ENCODE measurements at places on chromosomes 2 and 18.

GRCh38 chr18:42155024-42155423 lies 200.0 kb downstream of the PIK3C3 start:
- no peak for DNase-seq

DNA sequence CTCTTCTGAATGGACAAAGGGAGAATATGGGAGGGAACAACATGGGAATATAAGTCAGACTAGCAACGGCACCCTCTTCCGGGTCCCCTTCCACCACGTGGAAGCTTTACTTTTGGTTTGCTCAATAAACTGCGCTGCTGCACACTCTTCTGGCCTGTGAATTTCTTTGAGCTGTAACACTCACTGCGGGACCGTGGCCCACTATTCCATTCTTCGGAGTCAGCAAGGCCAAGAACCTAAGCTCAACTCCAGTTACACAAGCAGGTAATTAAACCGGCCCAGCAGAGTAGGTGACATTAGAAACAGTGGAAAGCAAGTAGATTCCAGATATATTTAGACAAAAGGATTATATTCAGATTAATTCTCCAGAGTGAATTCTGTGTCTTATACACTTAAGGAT lies 697.4 kb upstream of the NXPH2 start:
- DNase-seq, result no peak

DNA sequence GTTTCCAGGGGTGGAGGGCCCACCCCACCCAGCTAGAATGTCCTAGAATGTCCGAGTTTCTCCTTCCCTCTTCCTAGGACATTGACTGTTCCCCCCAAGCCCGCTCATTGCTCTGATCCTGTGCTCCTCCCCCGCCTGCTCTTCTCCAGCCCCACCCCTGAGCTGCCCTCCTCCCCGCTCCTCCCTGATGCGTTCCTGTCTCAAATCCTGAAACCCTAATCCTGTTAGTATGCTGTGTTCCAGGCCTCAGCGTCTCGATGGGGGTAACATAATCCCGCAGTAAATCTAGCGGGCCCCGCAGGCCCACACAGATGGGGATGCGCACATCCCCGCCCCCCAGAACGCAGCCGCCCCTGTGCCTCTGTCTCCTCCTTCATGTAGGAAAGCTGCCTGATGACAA lies 51.3 kb downstream of the NRP2 start:
- no peak for DNase-seq

GRCh38 chr2:121906170-121906569 lies 150.7 kb downstream of the TSN start:
- no peak for DNase-seq

- no peak for DNase-seq
These were observed 6.5 kb upstream of the ACTG2 start for GRCh38 chr2:73886357-73886756.

- no peak for DNase-seq
These were observed 169.2 kb upstream of the CCDC68 start for GRCh38 chr18:55128437-55128836.

- DNase-seq, result no peak
These were observed 203.7 kb upstream of the DLGAP1 start for GRCh38 chr18:4658804-4659203.

GRCh38 chr2:37083873-37084794 lies at the start of the genes GPATCH11 and HEATR5B:
Gene GPATCH11, plus strand, starts transcription at chr2:37084518. Its CDS starts 3,864 bp downstream, at chr2:37088382.
Gene HEATR5B, minus strand, starts transcription at chr2:37084372. Its CDS starts 958 bp downstream, at chr2:37083414.
- peak; percentile 89 for DNase-seq

DNA sequence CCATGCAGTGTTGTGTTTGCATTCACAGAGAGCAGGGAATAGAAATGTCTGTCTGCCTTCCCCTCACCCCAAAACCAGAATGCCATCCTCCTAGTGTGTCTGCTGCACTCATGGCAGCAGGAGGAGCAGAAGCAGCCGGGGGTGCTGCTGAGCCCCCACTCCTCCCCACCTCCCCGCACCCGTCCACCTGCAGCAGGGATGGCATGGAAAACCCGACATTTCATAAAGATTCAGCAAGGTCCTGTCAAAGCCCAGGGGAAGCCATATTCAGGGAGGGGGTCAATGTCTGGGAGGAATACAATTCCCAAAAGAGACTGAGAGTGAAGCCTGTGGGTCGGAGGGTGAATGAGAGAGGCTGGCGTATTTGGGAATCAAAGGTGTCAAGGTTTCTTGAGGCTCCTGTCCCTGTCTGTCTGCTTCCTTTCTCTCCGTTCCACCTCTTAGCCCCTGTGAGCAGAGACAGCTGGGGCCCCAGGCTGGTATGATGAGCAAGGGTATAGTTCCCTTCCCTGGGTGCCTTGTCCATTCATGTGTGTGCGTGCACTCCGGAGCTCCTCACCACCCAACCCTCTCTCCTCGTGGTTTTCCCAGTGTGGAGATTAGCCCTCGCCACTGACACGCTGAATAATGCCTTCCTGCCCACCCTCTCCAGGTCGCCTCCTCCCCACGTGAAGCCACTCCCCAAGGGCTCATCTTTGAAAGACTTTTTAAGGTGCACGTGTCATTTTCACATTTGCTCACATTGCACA lies 133.5 kb upstream of the ZNF236 start:
- no peak for DNase-seq

DNA sequence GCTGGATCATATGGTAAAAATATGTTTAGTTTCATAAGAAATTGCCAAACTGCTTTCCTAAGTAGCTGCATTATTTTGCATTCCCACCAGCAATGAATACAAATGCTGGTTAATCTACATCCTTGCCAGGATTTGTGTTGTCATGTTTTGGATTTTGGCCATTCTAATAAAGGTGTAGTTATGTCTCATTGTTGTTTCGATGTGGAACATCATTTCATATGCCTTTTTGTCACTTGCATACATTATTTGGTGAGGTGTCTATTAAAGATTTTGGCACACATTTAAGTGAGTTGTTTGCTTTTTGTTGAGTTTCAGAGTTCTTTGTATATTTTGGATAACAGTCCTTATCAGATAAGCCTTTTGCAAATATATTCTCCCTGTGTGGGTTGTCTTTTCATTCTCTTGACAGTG lies 299.2 kb upstream of the TFPI start:
- DNase-seq, result no peak

- DNase-seq, result no peak
These were observed at the start of gene EVX2 for GRCh38 chr2:176083796-176084261. Gene EVX2, minus strand, starts transcription at chr2:176083962. Its CDS starts 186 bp downstream, at chr2:176083776.

GRCh38 chr2:96689431-96689991 lies 46.9 kb downstream of the FER1L5 start:
- DNase-seq, result no peak

DNA sequence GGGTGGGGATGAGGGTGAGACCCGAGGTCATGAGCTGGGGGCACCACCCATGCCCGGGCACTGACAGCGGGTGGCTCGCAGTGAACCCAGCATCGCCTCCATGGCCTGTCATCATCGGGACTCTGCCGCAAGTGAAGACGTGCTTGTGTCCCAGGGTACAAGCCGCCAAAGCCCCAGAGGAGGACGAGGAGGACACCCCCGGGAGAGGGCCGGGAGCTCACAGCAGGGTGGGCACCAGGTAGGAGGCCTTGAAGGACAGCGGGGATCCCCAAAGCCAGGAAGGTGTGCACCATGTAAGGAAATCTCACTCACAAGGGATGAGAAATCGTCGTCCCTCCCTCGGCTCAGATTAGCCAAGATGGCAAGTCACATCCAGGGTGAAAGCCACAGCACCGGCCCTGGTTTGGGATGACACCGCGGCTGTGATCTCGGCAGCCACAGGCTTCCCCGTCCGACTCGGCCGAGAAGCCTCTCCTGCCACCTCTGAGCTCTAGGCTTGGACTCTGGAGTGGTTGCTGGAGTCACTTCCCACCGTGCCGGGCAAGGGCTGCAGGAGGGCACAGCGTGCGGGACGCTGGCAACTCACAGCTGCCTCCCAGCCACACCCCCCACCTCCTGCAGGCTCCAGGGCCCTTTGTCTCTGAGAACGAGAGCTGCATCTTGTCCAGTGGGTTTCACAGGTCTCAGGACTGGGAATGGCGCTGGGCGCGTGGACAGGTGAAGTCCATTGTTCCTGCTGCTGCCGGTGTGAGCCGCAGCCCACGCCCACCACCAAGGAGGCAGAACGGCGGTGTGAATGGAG lies 81.6 kb upstream of the CTDP1 start:
- no peak for DNase-seq

DNA sequence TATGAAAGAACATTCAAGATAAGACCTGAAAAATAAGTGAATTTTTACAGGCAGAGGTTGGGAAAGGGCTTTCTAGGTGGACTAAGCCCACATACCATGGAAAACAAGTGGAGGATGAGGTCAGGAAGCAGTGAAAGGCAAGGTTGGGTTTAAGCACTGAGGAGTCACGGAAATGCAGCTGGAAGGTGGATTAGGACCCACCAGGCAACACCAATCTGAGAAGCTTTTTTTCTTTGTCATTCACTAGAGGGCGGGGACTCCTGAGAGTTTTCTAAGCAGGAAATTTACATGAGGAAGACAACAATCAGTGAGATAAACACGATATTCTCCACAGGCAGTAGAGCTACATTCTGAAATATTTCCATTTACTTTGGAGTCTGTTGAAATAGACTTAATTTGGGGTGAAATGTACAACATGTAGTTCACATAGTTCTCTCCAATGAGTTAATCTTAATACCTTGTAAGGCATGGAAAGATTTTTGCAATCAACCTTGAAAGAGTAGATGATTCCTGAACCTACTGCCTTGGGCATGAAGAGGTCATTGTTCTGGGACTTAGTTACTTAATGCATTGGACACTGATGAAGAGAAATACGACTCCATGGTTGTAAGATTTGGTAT lies 40.7 kb downstream of the VIT start:
- no peak for DNase-seq

DNA sequence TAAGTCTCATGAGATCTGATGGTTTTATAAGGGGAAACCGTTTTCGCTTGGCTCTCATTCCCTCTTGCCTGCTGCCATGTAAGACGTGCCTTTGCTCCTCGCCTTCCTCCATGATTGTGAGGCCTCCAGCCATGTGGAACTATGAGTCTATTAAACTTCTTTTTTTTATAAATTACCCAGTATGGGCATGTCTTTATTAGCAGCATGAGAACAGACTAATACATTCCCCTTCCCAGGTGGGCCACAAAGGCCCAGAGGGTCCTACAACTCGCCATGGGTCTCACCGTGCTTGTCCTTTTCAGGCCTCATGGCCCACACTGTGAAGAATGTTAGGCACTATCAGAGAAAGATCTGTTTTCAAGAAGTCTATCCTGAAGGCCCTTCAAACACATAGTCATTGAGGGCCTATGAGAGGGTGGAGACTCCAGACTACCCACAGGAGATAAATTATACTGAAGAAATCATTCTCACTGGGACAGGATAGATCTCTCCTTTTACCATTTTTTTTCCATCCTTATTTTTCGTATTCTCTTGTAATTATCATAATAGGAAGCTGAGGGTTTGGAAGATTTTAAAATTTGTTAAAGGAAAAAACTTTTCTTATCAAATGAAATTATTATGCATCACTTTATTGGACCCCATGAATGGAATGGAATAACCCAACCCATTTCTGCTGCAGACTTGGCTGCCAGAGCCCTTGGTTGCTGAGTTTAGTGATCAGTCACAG lies 91.0 kb upstream of the MSH2 start:
- DNase-seq, result no peak

- DNase-seq, result no peak
These were observed 3.5 kb upstream of the KLHL29 start for GRCh38 chr2:23381485-23381884.

- no peak for DNase-seq
These were observed 132.0 kb downstream of the EML6 start for GRCh38 chr2:54855434-54855833.

DNA sequence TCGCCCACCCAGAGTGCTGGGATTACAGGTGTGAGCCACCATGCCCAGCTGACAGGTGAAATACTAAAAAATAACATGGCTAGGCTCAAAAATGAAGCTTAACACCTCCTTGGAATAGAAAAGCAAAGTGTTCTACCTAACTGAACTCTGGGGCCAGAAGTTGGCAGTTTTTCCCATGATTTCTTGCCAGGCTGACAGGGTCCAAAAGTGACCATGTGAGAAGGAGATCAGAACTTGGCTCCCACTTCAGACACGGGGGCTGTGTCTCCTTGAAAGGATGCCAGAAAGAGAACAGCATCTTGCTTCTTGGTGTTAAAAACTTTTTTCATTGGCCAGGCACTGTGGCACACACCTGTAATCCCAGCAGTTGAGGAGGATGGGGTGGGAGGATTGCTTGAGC lies 47.0 kb downstream of the BMPR2 start:
- no peak for DNase-seq

DNA sequence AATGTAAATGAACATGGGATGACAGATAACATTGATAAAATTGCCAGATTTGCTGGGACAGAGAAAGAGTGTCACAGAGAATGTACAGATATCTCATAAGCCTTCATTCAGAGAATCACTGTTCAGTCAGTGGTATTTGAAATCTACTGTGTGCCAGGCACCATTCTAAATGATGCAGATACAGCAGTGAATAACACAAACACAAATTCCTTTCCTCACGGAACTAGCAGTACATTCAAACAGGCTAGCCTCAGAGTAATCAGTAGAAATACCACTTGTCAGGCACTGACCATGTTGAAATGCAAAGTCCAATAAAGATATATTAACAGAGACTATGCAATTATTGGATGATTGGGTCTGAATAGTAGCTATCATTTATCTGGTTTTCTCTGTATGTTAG lies 211.0 kb downstream of the RDH14 start:
- no peak for DNase-seq

- no peak for DNase-seq
These were observed 9.0 kb upstream of the SCN9A start for GRCh38 chr2:166384774-166385173.

GRCh38 chr2:50125246-50125645 lies 906.7 kb downstream of the NRXN1 start:
- peak; percentile 10 for DNase-seq

DNA sequence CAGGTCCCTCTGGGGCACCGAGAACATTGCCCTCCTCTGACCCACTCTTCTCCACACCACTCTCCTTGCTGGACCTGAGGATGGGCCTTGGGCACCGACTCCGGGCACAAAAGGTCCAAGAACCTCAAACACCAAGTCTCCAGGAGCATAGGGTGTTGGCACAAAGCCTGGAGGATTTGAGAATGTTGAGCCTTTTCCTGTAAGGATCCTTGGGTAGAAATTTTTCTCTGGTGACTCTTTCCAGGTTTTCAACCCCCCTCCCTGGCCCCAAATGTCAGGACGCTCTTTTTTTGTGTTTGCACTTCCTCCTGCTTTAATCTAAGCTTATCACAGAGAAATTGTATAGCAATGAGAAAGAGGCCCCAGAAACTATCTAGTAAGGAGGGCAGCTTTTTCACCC lies 9.2 kb downstream of the SPR start:
- DNase-seq, result no peak

GRCh38 chr2:239856620-239857285 lies 168.4 kb downstream of the NDUFA10 start:
- no peak for DNase-seq

DNA sequence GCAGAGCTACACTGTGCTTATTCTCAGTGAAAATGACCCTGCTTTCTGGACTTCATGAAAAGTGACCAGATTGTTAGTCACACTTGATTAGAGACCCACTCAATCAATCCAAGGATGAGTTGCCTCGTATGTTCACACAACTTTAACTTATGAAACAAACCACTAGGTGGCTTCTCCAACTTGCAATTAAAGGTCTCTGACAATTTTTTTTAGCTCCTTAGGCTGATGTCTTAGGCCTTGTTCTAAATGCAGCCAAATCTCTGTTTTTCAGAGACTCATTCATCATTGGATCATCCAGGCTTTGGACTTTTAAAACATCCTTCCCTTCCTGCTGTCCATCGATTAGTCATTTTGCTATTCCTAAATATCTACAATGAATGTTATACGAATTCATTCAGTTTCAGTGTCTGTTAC lies 63.4 kb downstream of the MREG start:
- peak; percentile 4 for DNase-seq

Data from NCI-H2107 (cell line).